ENCODE measurements at places on chromosomes 1 and 21.

- DNase-seq = peak; percentile 57
Observed at GRCh38 chr1:215018555-215018954, 64.0 kb upstream of the KCNK2 start.

GRCh38 chr1:15876357-15877055, 29.0 kb downstream of the SPEN start:
- no peak for DNase-seq

DNA sequence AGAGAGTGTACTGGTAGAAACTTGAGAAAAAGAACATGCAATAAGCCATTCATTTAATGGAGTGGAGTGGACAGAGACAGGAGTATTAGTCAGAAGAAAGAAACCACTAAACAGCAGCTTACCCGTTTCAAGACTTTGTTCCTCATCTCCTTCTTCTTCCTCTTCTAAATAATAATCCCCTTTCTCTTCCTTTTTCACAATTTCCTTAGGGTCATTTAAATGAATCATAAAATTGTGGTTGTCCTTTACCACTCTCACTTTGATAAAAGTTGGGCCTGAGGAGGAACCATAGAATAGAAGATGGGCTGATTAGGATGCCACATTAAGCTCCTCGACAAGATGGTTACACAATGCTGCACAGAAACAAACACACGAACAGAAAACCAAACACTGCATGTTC, 109.6 kb downstream of the WDR3 start:
- DNase-seq = no peak

DNA sequence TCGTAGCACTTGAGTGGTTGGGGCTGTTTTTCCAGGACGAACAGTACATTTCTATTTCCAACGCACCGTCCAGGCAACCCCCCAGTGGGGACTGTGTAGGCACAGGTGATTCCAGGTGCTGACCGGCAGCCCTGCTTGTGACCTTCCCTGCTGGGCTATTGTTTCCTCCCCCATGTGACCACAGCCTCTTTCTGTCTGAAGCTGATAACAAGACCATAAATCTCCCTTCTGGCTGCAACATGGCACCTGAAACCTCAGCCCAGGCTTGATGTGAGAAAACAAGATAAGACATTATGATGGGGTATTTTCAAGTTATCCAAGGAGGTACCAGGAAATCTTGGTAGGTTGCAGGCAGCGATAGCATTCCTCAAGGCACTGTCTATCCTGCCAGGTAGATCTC, 48.2 kb downstream of the HLX start:
- DNase-seq = no peak

- peak; percentile 86 for DNase-seq
Observed at GRCh38 chr1:116486424-116486823, 84.4 kb downstream of the CD58 start.

- no peak for DNase-seq
Observed at GRCh38 chr1:97159342-97159741, 437.8 kb downstream of the PTBP2 start.

GRCh38 chr1:232393010-232393409, 236.9 kb downstream of the SIPA1L2 start:
- DNase-seq = no peak

DNA sequence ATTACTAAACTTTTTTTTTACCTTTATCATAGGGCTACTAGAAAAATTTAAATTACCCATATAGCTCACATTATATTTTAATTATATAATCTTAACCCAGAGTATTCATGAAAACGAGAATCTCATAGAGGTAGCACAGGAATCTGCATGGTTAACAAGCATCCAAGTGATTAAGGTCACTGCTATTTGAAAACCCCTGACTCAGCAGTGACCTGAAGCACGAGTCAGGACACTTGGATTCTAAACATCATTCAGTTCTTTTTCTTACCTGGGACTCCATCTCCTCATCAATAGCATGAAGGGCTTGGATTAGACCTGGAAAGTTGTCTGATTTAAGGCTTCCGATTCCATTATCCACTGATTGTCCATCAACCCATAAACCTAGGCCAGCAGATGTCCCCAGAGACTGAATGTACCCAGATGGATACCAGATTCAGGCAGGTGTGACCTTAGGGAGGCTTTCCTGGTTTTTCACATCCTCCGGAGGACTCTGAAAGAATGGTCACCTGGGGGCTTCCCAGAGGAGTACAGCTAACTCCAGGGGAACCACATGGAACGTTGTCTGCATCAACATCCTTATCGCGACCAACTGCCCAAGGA, 174.3 kb downstream of the SETD4 start:
- DNase-seq = no peak

DNA sequence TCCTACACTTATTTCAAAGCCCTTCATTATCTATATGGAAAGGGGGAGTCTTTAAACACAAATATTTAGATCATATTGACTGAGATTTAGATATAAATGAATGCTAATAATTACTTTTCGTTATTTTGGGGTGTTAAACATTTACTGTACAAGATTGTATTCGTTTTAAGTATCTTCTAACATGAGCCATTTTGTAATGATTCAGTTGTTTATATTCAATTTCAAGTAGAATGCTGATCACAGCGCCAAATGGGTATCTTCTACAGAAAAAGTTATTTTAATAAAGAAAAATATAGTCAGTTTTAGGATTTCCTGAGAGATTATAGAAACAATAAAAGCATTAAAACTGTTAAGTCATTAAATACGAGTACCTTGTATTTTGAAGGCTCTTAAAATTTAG, 104.5 kb upstream of the HNRNPU start:
- no peak for DNase-seq

DNA sequence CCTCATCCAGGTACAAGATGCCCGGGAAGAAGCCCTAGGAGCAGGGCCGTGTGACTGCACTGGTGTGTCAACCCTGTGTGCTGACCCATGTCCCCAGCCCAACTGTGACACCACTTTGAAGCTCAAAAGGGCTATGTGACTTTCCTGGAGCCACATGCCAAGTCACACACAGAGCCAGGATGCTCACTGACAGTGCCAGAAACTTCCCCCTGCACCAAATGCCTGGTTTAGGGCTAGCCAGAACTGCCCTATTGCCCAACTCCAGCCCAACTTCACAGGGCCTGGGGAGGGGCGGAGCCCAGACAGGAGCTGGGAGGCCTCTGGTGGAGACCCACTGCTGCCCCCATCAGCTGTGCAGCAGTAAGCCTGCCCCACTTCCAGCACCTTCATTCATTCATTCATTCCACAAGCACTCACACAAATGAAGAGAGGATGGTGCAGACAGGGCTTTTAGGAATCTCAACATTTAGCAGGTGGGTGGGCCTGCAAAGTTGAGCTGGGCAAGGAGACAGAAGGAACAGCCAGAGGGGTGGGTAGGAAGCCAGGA, 36.7 kb downstream of the KCNQ4 start:
- no peak for DNase-seq

DNA sequence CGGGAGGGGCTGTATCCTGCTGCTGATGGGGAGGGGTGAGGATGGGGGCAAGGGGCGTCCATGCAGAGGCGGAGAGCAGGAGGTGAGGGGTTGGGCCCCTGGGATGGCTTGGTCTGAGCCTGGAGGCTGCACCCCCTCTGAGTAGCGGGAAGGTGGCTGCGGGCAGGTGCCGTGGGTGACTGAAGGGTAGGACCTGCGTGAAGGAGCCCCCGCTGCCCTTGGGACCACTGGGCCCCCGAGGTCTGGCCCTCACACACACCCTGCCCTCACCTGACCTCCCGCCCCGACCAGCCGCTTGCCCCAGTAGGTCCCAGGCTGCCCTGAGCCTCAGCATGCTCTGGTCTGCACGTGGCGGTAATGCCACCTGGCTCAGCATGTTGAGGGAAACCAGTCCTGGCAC, 12.8 kb upstream of the SKI start:
- DNase-seq = no peak

DNA sequence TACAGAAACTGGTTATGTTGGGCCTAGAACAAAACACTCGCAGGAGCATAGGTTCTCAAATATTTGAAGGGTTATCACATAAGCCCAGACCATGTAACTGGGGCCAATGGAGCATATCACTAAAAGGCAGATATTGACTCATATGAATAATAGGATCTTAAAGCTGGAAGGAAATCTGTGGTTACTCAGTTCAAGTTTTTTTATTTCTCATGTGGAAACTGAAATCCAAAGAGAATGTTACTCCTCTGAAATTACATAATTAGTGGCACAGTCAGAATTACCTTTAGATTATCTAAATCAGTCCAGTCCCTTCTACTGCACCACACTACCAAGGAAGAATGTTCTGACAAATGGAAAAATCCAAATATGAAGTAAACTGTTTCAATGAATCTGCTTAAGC, 12.0 kb downstream of the SLAMF8 start:
- DNase-seq = no peak

GRCh38 chr1:75797273-75797588, 549 bp downstream of the MSH4 start:
- DNase-seq = no peak

DNA sequence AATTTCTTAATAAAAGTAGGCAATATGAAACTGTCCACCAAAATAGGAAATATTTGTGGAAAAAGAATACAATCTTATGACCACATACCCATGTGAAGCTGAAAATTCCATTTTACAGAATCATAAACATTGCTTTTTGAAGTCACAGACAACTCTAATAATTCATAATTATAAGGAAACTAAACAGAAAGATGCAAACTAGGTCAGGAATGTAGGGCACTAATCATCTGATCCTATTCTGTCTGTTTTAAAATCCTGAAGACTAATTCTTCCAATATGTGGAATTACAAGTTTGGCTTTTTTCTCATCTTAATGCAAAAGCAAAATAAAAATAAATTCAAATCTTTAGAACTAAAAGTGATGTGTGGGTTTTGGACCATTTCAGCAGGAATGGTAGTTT, 528.6 kb downstream of the LTN1 start:
- DNase-seq = peak; percentile 61

GRCh38 chr1:203056516-203056915, 29.3 kb downstream of the MYOG start:
- no peak for DNase-seq

DNA sequence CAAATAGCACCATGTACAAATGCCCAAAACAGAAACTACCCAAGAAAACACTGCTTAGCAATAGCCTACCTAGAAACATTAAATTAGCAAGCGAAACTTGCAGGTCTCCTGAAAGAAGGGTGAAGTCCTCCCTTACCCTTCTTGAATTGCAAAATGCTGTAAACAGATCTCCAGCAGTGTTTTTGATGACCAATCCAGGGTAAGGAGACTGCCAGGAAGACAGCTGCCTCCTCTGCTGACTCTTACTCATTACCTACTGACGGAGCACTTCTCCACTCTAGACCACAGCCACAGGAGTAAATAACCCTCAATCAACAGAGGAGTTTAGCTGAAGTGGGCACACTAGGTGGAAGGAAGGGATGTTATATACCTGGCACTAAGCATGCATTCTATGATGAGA, 32.2 kb upstream of the GADD45A start:
- DNase-seq = peak; percentile 14

- DNase-seq = no peak
Observed at GRCh38 chr1:52862666-52863458, 20.3 kb downstream of the ZYG11A start.

- no peak for DNase-seq
Observed at GRCh38 chr1:115630342-115630741, 11.4 kb upstream of the VANGL1 start.

DNA sequence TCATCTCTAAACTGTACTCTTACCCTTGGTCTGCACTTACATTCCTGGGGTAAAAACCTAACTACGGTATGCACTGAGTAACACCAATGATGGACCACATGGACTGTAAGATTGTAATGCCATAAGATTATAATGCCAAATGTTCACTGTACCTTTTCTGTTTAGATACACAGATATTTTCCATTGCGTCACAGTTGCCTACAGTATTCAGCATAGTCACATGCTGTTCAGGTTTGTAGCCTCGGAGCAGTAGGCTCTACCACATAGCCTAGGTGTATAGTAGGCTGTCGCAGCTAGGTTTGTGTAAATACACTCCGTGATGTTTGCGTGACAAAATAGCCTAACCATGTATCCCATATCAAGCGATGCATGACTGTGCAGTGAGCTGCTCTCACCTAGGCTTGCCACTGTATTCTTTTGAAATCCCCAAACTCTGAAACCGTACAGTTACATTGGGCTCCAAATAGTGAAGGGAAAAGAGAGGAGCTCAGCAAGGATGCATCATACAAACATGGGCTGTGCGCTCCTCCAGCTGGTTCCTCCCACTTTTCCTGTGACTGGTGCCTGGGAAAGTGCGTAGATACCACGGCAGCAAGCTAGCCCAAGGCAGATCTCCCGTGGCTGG, 35.2 kb downstream of the CFAP57 start:
- no peak for DNase-seq

- no peak for DNase-seq
Observed at GRCh38 chr1:17516303-17517214, 22.9 kb upstream of the ARHGEF10L start.

- DNase-seq = no peak
Observed at GRCh38 chr1:159406821-159407220, 25.2 kb upstream of the OR10J4 start.

DNA sequence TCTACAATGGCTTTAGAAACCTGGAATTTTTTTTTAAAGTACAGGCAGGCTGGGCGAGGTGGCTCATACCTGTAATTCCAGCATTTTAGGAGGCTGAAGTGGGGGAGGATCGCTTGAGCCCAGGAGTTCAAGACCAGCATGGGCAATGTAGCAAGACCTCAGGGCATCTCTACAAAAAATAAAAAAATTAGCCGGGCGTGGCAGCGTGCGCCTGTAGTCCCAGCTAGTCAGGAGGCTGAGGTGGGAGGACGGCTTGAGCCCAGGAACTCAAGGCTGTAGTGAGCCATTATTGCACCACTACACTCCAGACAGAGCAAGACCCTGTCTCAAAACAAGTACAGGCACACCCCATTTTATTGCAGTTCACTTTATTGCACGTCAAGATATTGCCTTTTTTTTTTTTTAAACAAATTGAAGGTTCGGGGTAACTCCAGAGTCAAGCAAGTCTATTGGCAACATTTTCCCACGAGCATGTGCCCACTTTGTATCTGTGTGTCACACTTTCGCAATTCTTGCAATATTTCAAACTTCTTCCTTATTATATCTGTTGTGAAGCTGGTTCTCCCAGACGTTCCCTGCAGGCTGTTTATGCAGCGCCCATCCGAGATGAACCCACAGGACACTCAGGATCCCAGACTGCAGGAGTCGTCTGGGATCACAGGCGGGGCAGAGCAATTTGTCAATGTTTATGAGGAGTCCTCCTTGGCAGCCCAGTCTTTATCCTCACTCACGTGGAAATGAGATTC, 4.7 kb downstream of the HES2 start:
- DNase-seq = no peak

GRCh38 chr1:56824938-56825337, 5.7 kb upstream of the FYB2 start:
- DNase-seq = no peak

- no peak for DNase-seq
Observed at GRCh38 chr1:3545363-3546047, 65.8 kb downstream of the MEGF6 start.

GRCh38 chr1:203600782-203601513, 25.7 kb upstream of the ATP2B4 start:
- peak; percentile 38 for DNase-seq

GRCh38 chr1:221069178-221069903, 190.1 kb downstream of the HLX start:
- no peak for DNase-seq

- peak; percentile 3 for DNase-seq
Observed at GRCh38 chr1:231748760-231749415, 122.3 kb downstream of the DISC1 start.
